Adrenal gland (tissue), 19 donors: ENCODE measurements at places on chromosomes 16 and 17. TPM values are rescaled to one million over a fixed set of nuclear protein-coding genes. Genes with fewer than 3 reads are reported as not detected.

Gene TBC1D3D
- total RNA-seq: 0.43 TPM

- H3K4me1 ChIP-seq: peaks cover 19% of the 10 kb centered on the region
- DNase-seq: no peak
- peak overlapping the region; percentile 92 for H3K4me3 ChIP-seq
- H3K27ac ChIP-seq: peak overlapping the region; percentile 87
- no peaks in the 10 kb centered on the region for H3K27me3 ChIP-seq
Observed at GRCh38 chr17:3636908-3637373, 381 bp downstream of the CTNS start.

Gene DHX58
- total RNA-seq: 27.7 TPM

Gene LIMD2
- 20.1 TPM for total RNA-seq

GRCh38 chr17:79851461-79851817 lies 12.2 kb upstream of the CBX4 start:
- no peaks in the 10 kb centered on the region for H3K4me1 ChIP-seq
- H3K36me3 ChIP-seq: no peaks in the 10 kb centered on the region
- no peak overlapping the region for H3K4me3 ChIP-seq
- H3K27ac ChIP-seq: no peak overlapping the region
- no peak for DNase-seq

Gene HOXB3
- total RNA-seq: 6.9 TPM

Gene KRTAP4-5
- not detected for total RNA-seq

- H3K36me3 ChIP-seq: no peaks in the 10 kb centered on the region
- H3K27me3 ChIP-seq: no peaks in the 10 kb centered on the region
- DNase-seq: peak; percentile 92
- no peak overlapping the region for H3K27ac ChIP-seq
- H3K4me3 ChIP-seq: peak overlapping the region; percentile 43
- peaks cover 15% of the 10 kb centered on the region for H3K4me1 ChIP-seq
Observed at GRCh38 chr17:81119223-81120148, 45.8 kb upstream of the PVALEF start.

DNA sequence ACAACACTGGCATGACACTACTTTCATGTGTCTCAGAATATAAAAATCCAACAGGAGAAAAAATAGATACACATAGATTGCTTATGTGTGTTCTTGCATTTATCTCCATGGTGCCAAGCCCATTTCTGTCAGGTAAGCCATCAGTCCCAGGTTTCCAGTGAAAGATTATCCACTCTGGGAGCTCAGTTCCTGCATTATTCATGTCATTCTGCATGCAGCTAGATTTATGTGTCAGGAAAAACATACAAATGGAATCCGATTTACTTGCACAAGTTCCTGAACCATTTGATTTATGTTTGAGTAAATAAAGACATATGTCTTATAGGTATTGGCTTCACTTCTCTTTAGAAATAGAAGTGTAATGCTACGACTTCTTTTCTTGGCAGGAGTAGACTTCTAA lies 569.7 kb downstream of the KCNJ2 start:
- H3K36me3 ChIP-seq: no peaks in the 10 kb centered on the region
- H3K27ac ChIP-seq: no peak overlapping the region
- H3K4me1 ChIP-seq: no peaks in the 10 kb centered on the region

Gene PRAC2
- not detected for total RNA-seq

- peaks cover 8% of the 10 kb centered on the region for H3K36me3 ChIP-seq
- H3K4me1 ChIP-seq: peaks cover 10% of the 10 kb centered on the region
- no peak overlapping the region for H3K27ac ChIP-seq
- H3K27me3 ChIP-seq: no peaks in the 10 kb centered on the region
- DNase-seq: no peak
Observed at GRCh38 chr17:75755205-75755901, 9.6 kb downstream of the GALK1 start.

Gene HEATR9
- not detected for total RNA-seq

Gene TMEM238L
- total RNA-seq: not detected
